MM.1S (cell line): ENCODE measurements at places on chromosomes 6 and 20.

DNA sequence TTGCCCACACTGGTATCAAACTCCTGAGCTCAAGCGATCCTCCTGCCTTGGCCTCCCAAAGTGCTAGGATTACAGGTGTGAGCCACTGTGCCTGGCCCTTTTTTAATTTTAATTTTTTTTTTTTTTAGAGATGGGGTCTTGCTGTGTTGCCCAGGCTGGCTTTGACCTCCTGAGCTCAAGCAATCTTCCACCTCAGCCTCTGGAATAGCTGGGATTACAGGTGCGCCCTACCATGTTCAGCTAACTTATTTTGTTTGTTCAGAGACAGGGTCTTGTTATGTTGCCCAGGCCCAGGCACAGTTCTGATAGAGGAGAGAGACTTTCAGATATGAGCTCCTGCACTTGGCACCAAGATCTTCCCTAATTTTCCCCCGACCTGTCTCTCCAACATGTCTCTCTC, 8.1 kb downstream of the PSORS1C2 start:
- DNase-seq = no peak

GRCh38 chr20:53708129-53708968, 114.7 kb upstream of the ZNF217 start:
- DNase-seq = peak; percentile 72

- no peak for DNase-seq
These were observed 43.9 kb downstream of the PLCB4 start for GRCh38 chr20:9112541-9113515.

DNA sequence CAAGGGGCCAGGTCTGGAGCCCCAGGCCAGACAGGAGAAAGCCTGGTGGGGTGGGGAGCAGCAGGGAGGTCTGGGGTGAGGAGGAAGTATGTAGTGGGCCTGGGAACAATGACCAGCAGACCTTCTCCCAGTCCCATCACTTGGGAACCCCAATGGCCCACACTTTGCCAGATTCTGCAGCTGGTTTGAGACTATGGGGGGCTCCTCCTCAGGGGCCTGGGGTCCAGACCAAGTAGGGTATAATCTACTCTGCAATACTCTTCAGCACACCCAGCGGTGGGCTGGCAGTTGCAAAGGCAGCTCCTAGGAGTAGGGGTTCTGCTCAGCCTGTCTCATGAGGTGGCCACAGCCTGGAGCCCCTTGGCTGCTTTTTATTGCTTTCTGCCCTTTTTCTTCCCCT, 52.8 kb downstream of the NPEPL1 start:
- DNase-seq = no peak

- DNase-seq = no peak
These were observed 1407.6 kb downstream of the EPHA7 start for GRCh38 chr6:92011681-92012245.

- DNase-seq = no peak
These were observed 926 bp downstream of the PEX3 start for GRCh38 chr6:143451531-143451930.

GRCh38 chr6:116564311-116564710, 7.0 kb upstream of the RWDD1 start:
- no peak for DNase-seq

GRCh38 chr6:145813285-145814034, 1.1 kb downstream of the FBXO30 start:
- DNase-seq = no peak

- DNase-seq = no peak
These were observed 648 bp upstream of the BACH2 start for GRCh38 chr6:90297115-90297866.

DNA sequence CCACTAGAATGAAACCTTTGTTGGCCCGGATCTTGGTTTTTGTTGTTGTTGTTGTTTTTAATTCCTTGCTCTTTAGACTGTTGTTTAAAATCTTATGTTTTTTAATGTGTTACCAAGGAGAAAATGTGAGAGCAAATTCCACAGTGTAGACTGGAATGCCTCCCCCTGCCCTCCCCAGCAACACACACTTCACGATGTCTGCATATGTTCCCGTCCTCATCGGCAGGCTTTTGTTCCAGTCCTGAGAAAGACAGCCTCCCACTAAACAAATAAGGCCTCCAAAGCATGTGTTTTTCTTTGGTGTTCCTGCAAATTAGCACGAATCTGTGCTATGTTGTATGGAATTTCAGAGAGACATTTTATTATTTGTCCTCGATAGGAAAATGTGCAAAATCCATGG, 263.3 kb upstream of the QKI start:
- DNase-seq = no peak

- no peak for DNase-seq
These were observed 544 bp upstream of the KHDC1 start for GRCh38 chr6:73263570-73263909.

GRCh38 chr20:11098888-11099287, 425.1 kb upstream of the JAG1 start:
- no peak for DNase-seq
